Activated CD8-positive, alpha-beta memory T cell treated with anti-CD3 and anti-CD28 coated beads, Interleukin-2, amount 10 ng/mL, durations not matched to agents 7 days and 5 days (primary cell): ENCODE measurements at places on chromosomes 6 and 20.

- no peak for DNase-seq
Observed at GRCh38 chr6:14656649-14657048, 539.1 kb downstream of the CD83 start.

DNA sequence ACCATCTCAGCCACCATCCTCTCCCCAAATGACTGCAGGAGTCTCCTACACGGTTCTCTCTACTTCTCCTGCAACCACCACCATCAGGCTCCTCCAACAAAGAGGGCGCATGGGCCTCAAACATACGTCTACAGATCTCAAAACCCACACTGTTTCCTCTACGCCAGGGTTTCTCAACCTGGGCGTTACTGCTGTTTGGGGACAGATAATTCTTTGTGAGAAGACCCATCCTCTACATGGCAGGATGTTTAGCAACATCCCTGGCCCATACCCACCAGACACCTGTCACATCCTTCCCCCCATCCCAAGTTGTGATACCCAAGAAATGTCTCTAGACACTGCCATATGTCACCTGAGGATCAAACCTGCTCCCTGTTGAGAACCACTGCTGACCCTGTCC is 45.0 kb downstream of the ELMO2 start:
- DNase-seq: no peak

- peak; percentile 51 for DNase-seq
Observed at GRCh38 chr6:129882510-129883023, 21.5 kb upstream of the TMEM244 start.

- no peak for DNase-seq
Observed at GRCh38 chr6:33015798-33016197, 6.4 kb upstream of the HLA-DOA start.

DNA sequence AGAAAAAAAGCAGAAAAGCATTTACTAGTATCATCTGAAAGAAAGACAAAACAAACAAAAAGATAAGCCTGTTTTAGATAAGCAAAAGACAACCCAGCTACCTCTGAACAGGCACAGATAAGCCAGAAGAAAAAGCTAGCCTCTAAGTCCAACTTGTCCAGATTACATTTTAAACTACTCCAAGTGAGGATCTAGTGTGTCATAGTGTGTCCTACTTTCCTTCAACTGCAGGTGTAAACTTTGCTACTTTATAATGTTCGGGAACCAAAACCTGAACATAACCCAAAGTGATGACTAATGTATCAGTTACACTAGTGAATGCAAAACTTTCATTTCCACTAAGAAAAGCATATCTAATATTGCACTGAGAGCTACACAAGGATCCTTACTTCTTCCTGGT is 19.5 kb downstream of the ADNP start:
- no peak for DNase-seq

GRCh38 chr6:150741633-150742200 is 123.8 kb upstream of the MTHFD1L start:
- DNase-seq: no peak
